ENCODE measurements at places on chromosomes 6 and 20. TPM values are rescaled to one million over a fixed set of nuclear protein-coding genes. Genes with fewer than 3 reads are reported as not detected.

Gene IFT52
- 27.0 TPM for total RNA-seq

Gene FAM210B
- 46.3 TPM for total RNA-seq

Gene DACT2
- total RNA-seq = not detected

Gene BPIFB1
- total RNA-seq = not detected

Gene SIRPB2
- not detected for total RNA-seq

Gene FAXC
- total RNA-seq = 7.4 TPM

Gene HLA-DPB1
- 2.7 TPM for total RNA-seq

Gene CPNE5
- total RNA-seq = 0.29 TPM

Gene SUMO4
- 1.6 TPM for total RNA-seq

Gene ZNF831
- total RNA-seq = not detected

Gene C4A
- 3.8 TPM for total RNA-seq

Gene FAM83D
- 2.1 TPM for total RNA-seq

Gene LAMP5
- total RNA-seq = 2.3 TPM

- no peak overlapping the region for H3K27ac ChIP-seq
- no peaks in the 10 kb centered on the region for H3K36me3 ChIP-seq
- no peak overlapping the region for H3K4me3 ChIP-seq
- peaks cover 8% of the 10 kb centered on the region for H3K4me1 ChIP-seq
- DNase-seq = no peak
- H3K27me3 ChIP-seq = no peaks in the 10 kb centered on the region
Observed at GRCh38 chr20:19952392-19952791, 64.8 kb upstream of the NAA20 start.

GRCh38 chr6:113903666-113904330, 46.7 kb downstream of the MARCKS start:
- no peaks in the 10 kb centered on the region for H3K36me3 ChIP-seq
- H3K4me3 ChIP-seq = no peak overlapping the region
- H3K27me3 ChIP-seq = no peaks in the 10 kb centered on the region
- DNase-seq = peak; percentile 43

GRCh38 chr20:43917380-43917779, 2.7 kb downstream of the TOX2 start:
- no peak overlapping the region for H3K4me3 ChIP-seq
- peaks cover 10% of the 10 kb centered on the region for H3K27me3 ChIP-seq

DNA sequence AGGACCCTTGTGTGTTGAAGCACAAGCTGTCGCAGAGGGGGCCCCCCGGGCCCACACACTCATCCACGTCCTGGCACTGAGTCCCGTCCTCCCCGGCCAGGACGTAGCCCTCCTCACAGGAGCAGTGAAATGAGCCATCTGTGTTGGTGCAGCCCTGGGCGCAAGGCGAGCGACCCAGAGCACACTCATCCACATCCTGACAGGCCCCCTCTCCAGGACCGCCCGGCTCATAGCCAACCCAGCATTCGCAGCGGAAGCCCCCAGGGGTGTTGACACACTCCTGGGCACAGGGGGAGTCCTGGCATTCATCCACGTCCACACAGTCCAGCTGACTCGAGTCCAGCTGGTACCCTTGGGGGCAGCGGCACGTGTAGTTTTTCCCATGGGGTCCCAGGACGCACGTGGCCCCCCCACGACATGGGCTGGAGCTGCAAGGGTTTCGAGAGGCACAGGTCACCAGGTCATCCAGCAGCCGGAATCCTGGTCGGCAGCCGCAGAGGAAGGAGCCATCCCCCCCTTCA, 1.2 kb downstream of the CD93 start:
- no peaks in the 10 kb centered on the region for H3K36me3 ChIP-seq
- H3K4me3 ChIP-seq = no peak overlapping the region
- DNase-seq = no peak
- peaks cover 7% of the 10 kb centered on the region for H3K4me1 ChIP-seq

GRCh38 chr20:24877652-24878051, 71.4 kb upstream of the CST7 start:
- DNase-seq = no peak
- H3K4me3 ChIP-seq = no peak overlapping the region
- no peaks in the 10 kb centered on the region for H3K4me1 ChIP-seq
- H3K36me3 ChIP-seq = no peaks in the 10 kb centered on the region
- H3K27ac ChIP-seq = no peak overlapping the region
- no peaks in the 10 kb centered on the region for H3K27me3 ChIP-seq

DNA sequence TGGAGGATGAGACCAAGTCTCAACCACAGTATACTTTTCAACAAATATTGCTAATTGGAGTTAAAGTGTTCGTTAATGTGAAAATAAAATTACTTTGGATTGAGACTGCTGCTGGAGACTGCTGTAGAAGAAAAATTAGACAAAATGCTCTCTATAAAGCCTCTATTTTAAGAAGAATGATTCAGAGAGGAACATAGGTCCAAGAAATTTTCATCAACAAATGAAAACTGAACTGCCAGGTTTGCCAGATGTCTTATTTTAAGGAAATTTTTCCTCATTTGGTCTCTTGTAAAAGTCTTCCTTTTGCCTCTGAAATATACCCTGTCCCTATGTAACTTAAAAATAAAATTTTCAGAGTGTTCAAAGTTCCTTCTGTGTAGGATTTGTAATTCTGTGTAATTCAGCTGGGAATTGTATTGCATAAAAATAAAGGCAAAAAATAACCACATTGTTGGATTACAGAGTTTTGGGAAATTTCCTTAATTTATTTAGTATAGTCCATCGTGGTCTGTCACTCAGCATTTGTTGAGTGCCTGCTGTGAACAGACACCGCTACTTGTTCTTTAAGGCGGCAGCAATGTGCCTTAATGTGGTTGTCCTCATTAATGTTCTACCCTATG, 27.4 kb downstream of the ANKS1A start:
- no peak overlapping the region for H3K27ac ChIP-seq
- H3K27me3 ChIP-seq = peaks cover 5% of the 10 kb centered on the region
- DNase-seq = no peak
- H3K4me3 ChIP-seq = no peak overlapping the region
- H3K4me1 ChIP-seq = peaks cover 21% of the 10 kb centered on the region

DNA sequence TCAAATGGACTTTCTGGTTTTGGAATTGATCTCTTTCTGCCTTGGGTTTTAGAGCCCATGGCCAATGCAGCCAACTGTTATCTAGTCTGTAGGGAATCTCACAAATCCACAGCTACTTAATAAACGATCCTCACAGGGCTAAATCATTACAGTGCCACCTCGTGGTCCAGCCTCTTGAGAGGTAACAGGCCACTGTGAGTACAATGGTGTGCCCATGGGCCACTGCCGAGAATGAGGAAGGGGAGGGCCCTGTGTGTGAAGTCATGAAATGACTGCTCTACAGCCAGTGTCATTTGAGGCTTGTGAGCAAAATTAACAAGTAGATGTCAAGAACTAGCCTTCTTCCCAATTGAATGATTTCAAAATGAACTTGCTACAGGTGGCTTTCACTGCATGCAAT, 54.3 kb upstream of the GMPR start:
- peaks cover 21% of the 10 kb centered on the region for H3K27me3 ChIP-seq
- no peak for DNase-seq
- H3K4me1 ChIP-seq = no peaks in the 10 kb centered on the region
- H3K36me3 ChIP-seq = no peaks in the 10 kb centered on the region

DNA sequence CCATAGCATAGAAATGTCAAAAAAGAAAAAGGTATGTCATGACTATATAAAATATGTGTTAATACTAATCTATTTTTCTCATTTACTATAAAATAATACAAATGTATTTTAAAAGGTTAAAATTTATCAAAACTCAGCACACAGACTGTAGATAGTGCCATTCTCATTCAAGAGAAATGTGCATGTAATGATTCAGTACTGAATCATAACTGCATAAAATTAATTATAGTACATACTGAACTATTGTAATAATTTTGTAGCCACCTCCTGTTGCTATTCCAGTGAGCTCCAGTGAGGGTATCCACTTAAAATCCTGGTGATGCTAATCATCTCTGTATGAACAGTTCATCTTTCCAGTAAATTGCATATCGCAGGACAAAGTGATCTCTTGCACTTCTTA, 82.8 kb downstream of the HMGCLL1 start:
- no peaks in the 10 kb centered on the region for H3K4me1 ChIP-seq
- no peak overlapping the region for H3K4me3 ChIP-seq

DNA sequence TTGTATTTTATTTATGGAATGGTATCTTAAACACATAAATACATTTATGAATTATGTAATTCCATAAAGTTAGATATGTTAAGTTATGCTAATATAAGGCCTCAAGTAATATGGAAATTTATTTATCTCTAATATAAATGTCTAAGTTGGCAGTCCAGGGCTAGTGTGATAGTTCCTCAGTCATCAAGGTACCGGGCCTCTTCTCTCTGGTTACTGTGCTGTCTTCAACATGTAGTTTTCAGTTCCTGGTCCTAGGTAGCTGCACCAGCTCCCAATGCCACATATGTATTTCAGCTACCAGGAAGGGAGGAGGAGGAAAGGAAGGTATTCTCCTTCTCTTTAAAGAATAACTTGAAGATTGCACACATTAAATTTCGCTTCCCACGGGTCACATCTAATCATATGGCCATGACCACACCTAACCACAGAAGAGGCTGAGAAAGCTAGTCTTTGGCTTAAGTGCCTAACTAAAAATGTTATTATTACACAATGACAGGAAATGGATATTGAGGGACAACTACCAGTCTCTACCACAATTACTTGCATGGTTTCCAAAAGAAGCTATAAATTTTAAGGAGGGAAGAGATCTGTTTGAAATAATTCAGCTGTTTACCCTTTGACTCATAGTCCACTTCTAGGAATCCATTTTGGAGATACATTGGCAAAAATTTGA, 68.6 kb downstream of the BCKDHB start:
- H3K4me3 ChIP-seq = no peak overlapping the region
- H3K36me3 ChIP-seq = no peaks in the 10 kb centered on the region
- H3K27me3 ChIP-seq = no peaks in the 10 kb centered on the region
- DNase-seq = peak; percentile 70
- no peaks in the 10 kb centered on the region for H3K4me1 ChIP-seq
- no peak overlapping the region for H3K27ac ChIP-seq

DNA sequence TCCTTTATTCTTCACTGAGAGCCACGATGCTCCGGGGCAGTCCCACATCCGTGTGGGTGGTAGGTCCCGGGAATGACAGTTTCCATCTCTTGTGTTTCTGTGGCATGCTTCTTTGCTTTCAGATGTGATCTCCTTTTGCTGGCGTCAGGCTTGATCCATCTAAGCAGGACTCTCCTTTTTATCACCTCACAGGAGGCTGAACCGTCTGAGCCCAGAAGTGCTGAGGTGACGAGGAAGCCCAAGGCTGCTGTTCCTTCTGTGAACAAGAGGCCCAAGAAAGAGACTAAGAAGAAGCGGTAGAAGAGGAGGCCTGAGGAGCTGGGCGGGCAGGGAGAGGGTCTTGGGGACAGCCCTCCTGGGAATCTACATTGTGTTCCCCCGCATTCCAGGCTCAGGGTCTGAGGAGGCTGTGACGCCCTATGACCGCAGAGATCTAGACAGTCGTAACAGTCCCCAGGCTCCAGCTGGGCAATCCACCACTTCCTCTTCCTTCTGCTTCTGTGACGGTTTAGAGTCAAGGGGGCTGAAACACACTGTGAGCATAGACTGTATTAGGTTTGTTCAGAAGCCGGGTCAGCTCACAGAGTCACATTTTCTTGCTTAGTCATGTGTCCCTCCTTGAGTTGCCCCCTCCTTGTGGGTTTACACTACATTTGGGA, 26.8 kb downstream of the MANBAL start:
- H3K36me3 ChIP-seq = peaks cover 14% of the 10 kb centered on the region
- H3K27ac ChIP-seq = no peak overlapping the region
- peaks cover 30% of the 10 kb centered on the region for H3K4me1 ChIP-seq
- no peaks in the 10 kb centered on the region for H3K27me3 ChIP-seq
- DNase-seq = no peak

GRCh38 chr20:39259010-39259803, 297.1 kb downstream of the DHX35 start:
- no peak overlapping the region for H3K4me3 ChIP-seq
- no peaks in the 10 kb centered on the region for H3K4me1 ChIP-seq
- DNase-seq = no peak

GRCh38 chr20:31839782-31840487, 5.5 kb downstream of the FOXS1 start:
- no peaks in the 10 kb centered on the region for H3K27me3 ChIP-seq
- DNase-seq = no peak
- H3K4me1 ChIP-seq = peaks cover 80% of the 10 kb centered on the region
- H3K27ac ChIP-seq = no peak overlapping the region
- no peak overlapping the region for H3K4me3 ChIP-seq

DNA sequence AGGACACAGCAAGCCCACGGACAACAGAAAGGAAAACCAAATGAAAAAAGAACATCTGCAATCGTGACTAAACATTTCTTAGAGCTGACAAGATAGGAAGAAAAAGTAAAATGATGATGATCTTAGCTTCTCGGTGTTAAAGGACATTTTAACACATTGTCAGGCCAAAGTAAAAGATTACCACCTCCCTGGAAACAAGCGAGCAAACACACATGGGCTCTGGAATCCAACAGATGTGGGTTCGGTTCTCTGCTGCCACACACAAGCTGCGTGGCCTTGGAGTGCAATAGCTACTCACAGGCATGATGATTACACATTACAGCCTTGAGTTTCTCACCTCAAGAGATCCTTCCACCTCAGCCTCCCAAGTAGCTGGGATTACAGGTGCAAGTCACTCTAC, 7.5 kb upstream of the AAR2 start:
- no peaks in the 10 kb centered on the region for H3K36me3 ChIP-seq
- H3K27me3 ChIP-seq = no peaks in the 10 kb centered on the region
- H3K4me1 ChIP-seq = no peaks in the 10 kb centered on the region
- no peak overlapping the region for H3K4me3 ChIP-seq

DNA sequence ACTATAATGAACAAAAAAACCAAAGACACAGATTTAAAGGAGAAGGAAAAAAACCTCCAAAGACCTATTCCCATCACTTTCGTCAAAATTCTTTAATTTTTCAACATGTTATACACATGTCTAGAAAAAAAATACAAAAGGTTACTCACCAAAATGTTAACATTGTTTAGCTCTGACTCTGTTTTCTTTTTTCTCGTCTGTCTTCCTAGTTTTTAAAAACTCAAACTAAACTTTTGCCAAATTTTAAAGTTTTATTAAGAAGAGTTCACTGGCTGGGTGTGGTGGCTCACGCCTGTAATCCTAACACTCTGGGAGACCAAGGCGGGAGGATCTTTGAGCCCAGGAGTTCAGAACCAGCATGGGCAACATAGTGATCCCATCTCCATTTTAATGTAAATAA, 10.8 kb downstream of the MCUR1 start:
- DNase-seq = no peak
- no peak overlapping the region for H3K27ac ChIP-seq
- H3K4me1 ChIP-seq = no peaks in the 10 kb centered on the region
- H3K4me3 ChIP-seq = no peak overlapping the region
- H3K27me3 ChIP-seq = no peaks in the 10 kb centered on the region

DNA sequence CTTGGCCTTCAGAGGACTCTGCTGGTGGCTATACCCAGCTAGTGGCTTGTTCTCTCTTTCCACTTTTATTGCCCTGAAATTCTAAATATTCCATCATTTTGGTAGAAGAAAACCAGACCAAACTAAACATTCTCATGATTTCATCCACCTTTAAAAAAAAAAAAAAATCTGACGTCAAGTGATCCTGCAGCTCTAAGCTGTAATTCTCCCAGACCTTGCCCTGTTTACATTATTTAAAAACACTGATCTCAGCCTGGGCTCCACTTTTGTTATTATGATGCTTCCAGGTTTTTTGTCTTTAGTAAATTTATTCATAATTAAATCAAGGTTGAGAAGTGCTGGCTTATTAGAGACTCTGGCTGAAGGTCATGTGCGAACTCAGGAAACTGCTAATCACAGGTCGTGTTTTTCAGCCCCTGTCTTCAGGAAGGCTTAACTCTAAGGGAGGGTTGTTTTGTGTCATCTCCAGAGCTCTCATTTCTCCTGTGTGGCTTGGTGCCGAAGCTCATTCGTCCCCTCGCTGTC, 114.4 kb downstream of the MTHFD1L start:
- H3K36me3 ChIP-seq = peaks cover 34% of the 10 kb centered on the region
- no peaks in the 10 kb centered on the region for H3K4me1 ChIP-seq
- no peaks in the 10 kb centered on the region for H3K27me3 ChIP-seq
- H3K4me3 ChIP-seq = no peak overlapping the region

GRCh38 chr6:101537753-101538316, 144.3 kb downstream of the GRIK2 start:
- no peaks in the 10 kb centered on the region for H3K27me3 ChIP-seq
- no peak overlapping the region for H3K27ac ChIP-seq
